CD4-positive, alpha-beta T cell treated with Interleukin-17A for 1 hour (primary cell): ENCODE measurements at places on chromosomes 3 and 15.

DNA sequence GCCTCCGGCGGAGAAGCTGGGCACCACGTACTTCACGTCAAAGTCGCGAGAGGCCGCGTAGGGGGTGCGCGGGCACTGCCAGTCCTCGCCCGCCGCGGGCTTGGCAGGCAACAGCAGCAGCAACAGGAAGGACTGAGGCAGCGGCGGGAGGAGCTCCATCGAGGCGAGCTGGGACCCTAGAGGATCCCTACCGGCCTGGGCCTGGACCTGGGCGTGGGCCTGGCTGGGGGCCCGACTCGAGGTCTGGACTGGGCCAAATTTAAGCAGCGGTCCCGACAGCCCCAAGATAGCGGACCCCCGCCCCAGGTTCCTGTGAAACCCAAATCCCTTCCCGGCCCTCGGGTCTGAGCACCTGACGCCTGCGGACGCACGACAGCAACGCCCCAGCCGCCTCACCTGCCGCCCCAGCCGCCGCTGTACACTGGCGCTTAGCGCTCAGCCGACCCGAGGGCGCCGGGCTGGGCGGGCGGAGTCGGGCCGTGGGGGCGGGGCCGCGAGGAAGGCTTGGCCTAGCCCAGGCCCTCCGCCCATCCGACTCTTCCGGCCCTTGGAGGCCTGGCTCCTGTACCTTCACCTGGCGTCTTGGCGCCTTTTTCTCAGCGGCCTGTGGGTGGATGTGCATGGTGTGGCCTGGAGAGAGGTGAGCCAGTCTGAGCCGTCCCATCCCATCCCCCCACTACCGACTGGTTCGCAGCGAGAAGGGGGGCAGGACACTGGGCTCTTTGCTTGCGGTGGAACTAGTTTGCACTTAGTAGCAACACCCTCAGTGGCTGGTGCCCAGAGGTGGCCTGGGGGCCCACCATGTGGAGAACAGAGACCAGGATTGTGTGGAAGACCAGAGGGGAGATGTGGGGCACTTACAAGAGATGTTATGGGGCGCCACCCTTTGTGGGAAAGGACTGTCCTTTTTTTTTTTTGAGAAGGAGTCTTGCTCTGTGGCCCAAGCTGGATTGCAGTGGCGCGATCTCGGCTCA, at the start of gene MST1R:
Gene MST1R, minus strand, starts transcription at position 423 of the 974 bp plus-strand sequence. Its CDS starts 264 bp downstream, at position 159.
- DNase-seq, result peak; percentile 85

DNA sequence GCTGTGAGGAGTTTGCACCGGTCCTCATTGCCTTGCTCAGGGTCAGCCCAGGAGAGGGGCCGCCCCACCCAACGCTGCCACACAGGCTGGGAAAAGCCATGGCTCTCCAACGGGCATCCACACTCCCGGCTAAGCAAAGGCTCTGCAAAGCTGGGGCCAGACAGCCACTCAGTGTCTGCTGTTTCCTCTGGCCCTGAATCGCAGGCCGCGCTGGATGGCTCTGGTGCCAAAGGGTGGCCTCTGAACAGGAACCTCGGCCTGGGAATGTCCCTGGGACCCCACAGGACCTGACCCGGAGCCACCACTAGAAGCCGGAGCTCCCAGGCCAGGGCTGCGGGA, 42.9 kb downstream of the RPN1 start:
- no peak for DNase-seq

GRCh38 chr3:84547207-84547606, 411.6 kb upstream of the CADM2 start:
- no peak for DNase-seq

DNA sequence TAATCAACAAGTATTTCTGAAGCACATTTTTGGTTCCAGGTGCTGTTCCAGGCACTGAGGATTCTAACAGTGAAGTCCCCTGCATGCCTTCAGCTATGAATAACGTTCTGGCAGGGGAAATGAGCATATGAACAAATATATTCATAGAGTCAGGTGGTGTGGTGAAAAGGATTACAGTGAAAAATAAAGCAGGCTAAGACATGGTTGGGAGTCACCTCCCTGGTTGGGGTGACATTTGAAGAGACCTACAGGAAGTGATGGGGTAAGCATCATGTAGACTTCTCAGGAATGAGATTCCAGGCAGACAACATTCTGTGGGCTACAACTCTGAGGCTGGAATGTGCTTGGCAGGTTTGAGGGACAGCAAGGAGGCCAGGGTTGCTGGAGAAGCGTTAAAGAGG, 15.0 kb downstream of the FRMD4B start:
- no peak for DNase-seq

- no peak for DNase-seq
These were observed 50.1 kb downstream of the HEG1 start for GRCh38 chr3:125005676-125006075.

DNA sequence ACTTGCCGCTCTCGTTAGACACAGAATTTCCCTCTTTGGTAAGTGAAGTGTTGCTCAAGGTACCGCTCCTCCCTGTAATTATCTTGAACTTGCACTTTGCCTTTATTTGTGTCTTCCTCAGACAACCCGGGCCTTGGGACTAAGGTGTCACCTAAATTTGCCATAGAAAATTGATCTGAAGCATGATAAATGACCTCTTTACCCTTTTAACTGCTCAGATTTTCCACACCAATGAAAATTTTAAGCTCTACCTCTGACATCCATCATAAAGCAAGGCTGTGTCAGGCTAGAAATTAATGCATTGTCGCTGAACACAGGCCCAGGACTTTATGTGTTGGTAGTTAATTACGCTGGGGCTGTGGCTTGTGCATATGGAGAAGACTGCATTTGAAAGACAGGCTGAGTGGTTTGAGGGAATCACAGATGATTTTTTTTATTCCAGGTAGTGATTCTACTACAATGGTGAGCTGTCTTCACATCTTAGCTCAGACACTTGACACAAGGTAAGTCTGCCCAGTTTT, 199.6 kb upstream of the CHRM5 start:
- no peak for DNase-seq

GRCh38 chr3:156431334-156432124, 123.4 kb downstream of the SSR3 start:
- DNase-seq, result no peak

DNA sequence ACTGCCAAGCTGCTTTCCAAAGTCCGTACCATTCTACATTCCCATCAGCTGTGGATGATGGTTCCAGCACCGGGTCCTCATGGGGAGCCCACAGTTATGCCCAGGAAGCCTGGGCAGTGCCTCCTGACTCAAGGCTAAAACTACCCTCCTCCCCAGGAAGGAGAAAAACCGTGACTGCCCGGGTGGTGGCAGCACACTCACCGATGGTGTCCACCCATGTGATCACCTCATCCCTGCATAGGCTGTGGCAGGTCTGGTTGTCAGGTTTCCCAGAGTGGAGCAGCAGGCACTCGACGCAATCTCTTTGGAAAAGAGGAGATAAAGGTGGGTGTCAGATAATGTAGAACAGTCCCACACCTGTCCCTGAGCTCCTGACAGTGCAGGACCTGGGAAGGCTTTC, 38.6 kb downstream of the UMPS start:
- no peak for DNase-seq

GRCh38 chr3:159892801-159893200, 95.8 kb upstream of the IL12A start:
- DNase-seq, result no peak

GRCh38 chr3:71089271-71089847, 494.2 kb downstream of the FOXP1 start:
- DNase-seq, result no peak

DNA sequence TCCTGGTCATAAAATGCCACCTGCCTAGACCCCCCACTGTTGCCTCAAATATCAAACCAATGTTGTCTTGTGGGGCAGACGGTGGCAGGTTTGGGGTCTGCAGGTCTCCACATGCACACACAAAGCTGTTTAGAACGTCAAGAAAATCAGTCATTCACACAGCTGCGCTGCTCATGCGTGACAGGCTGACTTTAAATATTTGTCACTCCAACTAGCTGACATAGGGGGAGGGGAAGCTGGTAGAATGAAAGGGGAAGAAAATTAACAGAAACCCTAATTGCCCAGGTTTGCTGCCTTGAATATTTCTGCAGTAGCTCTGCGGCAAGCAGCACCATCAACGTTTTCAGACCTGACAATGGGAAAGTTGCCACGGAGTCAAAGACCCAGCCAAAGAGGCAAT, 201.8 kb downstream of the ABHD5 start:
- DNase-seq, result no peak

DNA sequence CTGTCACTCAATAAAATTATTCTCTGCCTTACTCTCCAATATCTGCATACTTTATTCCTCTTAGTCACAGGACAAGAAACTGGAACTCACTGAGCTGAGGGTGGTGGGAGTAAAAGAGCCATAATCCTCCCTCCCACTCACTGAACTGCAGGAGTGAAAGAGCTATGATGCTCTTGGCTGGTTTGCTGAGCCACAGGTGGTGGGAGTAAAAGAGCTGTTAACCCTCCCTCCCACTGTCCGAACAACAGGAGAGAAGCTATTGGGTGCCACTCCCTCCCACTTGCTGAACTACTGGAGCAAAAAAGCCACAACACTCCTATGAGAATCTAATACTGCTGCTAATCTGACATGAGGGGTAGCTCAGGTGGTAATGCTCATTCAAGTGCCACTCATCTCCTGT, 391.0 kb downstream of the NSUN3 start:
- no peak for DNase-seq
